NCI-H2107 (cell line): ENCODE measurements at places on chromosomes 7 and 10.

- no peak for DNase-seq
Measured at GRCh38 chr10:30415593-30415992, 18.4 kb upstream of the MAP3K8 start.

- peak; percentile 40 for DNase-seq
Measured at GRCh38 chr7:128405471-128406313, 4.1 kb downstream of the IMPDH1 start.

- no peak for DNase-seq
Measured at GRCh38 chr10:17001961-17002749, 127.5 kb downstream of the CUBN start.

DNA sequence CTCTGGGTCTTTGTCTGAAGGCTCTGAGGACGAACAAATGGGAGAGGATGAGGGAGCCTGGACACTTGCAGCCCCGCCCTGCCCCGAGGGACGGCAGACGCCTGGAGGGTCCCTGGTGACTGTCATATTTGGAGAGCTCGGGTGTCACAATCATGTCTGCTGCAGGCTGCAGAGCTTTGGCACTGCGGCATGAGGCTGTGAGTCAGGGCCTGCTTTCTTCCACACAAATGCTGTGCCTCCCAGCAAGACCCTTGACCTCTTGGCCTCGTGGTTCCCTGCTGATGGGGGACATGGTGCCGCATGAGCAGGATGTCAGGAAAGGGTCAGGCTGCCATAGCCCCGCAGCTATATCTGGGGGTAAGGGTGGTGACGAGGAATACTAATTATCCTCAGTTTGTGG is 64.9 kb upstream of the PPIF start:
- no peak for DNase-seq

- peak; percentile 1 for DNase-seq
Measured at GRCh38 chr10:84352251-84352842, 24.0 kb downstream of the CCSER2 start.

DNA sequence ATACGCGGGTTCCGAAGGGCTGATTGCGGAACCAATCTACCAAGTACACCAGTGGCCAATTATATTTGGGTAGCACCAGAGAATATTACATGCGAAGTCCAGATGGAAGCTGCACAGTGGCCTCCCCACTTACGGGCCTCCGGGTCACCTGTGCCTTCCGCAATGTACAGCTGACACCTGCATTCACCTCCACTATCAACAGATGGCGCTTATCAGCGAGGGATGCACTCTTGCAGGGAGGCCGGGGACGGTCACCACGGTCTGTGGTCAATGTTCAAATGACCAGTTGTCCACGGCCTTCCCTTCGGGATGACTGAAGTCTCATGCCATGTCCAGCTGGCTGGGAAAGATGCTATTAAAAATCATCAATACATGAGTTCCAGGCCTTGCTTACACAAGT is 47.6 kb downstream of the SLIT1 start:
- no peak for DNase-seq

DNA sequence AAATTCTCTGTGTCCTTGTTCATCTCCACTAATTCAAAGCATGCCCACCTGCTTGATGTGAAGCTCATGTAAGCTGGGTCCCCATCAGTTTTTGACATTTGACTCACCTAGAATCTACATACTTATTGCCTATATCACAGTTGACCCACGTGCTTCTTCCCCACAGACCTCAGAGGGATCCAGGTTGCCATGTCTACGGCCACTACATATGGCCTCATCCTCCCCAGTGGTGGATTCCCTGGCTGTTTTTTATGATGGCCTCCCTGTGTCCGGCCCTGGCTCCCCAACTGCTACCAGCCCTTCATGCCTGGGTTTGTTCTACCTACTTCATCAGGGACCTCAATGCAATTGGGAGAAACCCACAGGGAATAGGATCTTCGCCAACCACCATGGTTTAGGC is 187.4 kb upstream of the GDF10 start:
- no peak for DNase-seq

DNA sequence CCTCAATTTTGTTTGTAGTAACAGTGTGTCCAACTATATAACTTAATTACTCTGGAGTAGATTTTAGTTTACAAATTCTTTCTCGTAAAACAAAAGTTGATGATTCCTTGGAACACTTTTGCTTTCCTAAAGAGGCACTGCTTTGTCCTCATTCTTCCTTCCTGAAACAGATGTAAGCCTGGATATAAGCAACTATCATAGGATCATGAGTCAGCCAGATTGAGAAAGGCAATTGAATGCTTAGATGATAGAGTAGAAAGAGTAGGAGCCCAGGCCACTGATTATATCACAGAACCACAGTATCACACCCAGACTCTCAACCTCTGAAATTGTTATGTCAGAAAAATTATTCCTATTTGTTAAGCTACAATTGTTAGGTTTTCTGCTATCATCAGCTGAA is 69.9 kb downstream of the TMEM106B start:
- DNase-seq: no peak
